ENCODE measurements at places on chromosomes 6 and 20.

GRCh38 chr6:158769771-158770432 is 49.3 kb downstream of the EZR start:
- DNase-seq: no peak

DNA sequence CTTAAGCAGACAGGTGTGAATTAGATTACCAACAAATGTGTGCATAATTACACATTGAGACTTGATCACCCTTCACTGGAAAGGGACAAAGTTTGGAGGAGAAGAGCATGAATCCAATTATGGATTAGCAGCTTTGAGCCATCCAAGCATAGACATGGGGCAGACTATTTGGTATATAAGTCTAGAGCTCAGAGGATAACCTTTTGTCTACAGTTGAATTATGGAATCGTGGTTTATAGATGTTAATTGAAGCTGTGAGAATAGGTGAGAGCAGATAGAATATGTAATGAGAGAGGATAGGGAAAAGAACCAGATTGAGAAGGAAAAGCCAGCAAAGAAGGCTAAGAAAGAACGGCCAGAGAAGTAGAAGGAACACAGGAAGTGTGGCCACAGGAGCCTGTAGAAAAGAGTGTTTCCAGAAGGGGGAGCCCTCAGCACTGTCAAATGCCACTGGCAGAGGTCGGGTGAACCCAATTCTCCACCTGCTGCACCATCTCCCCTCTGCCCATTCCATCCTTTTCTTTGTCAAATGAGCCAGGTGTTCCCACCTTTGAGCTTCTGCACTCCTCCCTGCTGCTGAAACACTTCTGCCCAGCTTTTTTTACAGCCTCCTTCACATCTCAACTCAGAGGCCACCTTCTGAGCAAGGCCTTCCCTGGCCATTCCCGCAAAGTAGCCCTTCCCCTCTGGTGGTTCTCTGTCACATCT is 7.3 kb downstream of the DNTTIP1 start:
- no peak for DNase-seq

DNA sequence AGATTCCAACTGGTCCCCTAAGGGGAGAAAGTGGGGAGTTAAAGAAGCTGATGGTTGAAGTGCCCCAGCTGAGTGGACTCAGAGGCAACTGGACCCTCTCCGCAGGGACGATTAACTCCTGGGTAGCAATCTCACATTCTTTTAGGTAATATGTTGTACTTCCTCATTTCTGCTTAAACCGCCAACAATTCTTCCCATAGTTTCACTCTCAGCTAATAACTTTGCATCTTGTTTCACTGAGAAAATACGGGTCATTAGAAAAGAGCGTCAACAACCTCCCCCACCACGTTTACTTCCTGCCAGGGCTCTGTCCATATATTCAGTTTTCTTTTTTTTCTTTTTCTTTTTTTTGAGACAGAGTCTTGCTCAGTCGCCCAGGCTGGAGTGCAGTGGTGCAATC is 39.5 kb upstream of the CHD6 start:
- DNase-seq: no peak

- no peak for DNase-seq
These were observed 71.8 kb downstream of the SAMD3 start for GRCh38 chr6:130150906-130151305.

DNA sequence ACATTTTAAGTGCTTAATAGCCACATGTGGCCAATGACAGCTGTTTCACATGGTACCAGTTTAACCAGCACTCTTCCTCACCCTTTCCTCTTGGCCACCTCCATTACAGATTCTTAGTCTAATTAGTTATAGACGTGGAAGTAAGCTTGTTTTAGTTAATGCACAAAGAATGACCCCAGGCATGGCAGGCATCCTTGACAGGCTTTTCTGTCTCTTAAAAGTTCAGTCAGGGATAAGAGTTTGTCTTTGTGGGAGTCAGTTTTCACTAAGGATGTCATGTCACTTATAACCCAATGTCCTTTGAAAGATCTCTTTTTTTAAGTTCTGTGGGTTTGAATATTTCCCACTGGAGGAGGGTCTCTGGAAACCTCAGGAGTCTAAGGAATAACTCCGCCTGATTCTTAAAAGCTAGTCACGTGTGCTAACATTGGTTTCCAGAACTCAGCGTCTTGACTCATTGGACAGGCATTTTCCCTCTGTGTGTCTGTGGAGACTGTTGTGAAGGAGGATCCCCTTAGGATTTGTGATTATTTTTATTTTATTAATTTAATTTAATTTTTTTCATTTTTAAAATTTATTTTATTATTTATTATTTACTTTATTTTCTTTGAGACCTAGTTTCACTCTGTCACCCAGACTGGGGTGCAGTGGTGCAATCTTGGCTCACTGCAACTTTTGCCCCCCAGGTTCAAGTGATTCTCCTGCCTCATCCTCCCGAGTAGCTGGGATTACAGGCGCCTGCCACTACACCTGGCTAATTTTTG is 171.4 kb downstream of the ZFAND3 start:
- no peak for DNase-seq

GRCh38 chr6:98975421-98975820 is 27.7 kb upstream of the FBXL4 start:
- no peak for DNase-seq

DNA sequence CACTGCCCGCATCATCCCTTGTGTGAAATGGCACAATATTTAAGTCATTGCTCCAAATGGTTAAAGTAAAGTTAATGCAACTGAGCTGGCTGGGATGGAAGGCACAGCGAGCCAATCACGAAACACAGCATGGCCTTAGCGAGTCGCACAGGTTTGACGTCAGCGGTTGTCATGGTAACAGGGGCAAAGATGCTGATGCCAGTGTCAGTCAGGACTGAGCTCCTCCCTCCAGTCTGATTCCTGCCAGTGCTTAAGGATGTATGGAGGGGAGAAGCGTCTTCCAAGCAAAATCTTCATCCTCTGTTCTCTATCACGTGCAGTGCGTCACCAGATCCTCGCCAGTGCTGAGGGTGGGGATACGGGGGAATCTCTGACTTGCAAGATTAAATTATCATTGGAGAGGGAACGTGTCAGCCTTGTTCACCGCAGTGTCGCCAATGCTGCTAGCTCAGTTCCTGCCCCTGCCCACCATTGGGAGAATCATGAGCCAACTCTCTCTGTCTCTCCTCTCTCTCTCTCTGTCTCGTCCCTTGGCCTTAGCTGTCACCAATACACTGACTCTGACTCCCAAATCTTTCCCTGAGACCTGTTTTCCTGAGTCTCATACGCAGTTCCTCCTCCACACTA is 24.5 kb downstream of the TSPYL4 start:
- no peak for DNase-seq

- no peak for DNase-seq
These were observed 19.1 kb upstream of the AAR2 start for GRCh38 chr20:36217226-36217625.

DNA sequence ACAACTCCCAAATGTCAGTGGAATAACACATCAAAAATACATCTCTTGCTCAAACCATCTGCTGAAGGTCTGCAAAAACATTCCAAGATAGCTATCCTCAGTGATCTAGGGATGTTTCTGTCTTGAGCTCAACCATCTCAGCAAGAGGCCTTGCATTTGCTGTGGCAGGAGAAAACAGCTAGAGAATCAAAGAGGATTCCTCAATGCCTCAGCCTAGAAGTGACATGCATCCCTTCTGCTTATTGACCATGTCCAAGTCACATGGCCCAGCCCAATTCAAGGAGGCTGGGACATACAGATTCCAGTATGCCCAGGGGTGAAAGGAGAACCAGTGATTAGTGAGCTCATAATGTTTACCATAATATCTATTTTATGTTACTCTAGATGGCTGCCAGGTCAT is 269.5 kb downstream of the PLCB1 start:
- DNase-seq: no peak

GRCh38 chr6:72916298-72916697 is 294.4 kb downstream of the KCNQ5 start:
- no peak for DNase-seq

DNA sequence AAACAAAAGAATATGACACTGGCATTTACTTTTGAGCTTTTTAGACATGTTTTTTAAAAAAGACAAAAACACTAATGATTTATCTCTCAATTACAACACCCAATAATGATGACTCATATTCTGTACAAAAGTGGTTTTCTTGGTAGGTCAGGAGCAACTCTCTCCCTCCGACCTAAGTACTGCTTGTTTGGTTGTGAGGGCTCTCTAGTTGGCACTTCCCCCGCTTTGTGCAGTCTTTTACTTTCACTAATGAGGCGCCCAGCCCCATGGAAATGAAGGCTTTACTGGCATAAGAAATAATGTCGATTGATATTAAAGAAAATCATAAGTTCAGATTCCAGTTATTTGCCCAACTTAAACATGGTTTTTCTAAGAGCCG is 1.3 kb downstream of the KPNA5 start:
- no peak for DNase-seq

DNA sequence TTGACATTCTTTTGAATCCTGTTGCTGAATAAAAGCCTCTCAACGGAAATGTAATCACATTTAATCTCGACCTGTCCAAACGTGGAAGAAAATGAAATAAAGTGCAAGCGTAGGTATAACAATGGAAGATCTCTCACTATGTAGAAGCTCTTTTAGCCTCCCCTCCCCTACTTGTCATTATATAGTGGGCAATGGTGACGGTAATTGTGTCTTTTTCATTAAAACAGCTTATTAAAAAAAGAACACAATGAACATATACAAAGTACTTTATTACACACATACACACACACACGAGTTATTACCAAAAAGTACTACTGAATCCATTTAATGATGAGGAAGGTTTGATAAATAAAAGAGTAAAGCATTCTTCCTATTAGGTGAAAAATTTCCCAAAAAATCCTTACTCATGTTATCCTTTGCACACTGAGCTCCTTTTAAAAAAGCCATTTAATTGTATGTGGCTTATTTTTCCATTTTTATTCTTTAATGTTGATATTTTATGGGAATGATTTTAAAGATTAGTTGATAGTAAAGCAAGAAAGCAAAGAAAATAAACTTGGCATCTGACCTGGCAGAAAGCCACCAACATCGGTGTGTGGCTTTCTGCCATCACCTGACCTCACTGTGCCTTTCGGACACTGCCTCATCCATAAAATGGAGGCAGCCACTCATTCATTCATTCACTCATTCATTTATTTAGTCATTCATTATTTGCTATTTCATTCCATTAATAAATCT is 493 bp upstream of the SGK1 start:
- DNase-seq: no peak

- DNase-seq: no peak
These were observed 62.4 kb downstream of the YTHDF1 start for GRCh38 chr20:63153254-63154221.

DNA sequence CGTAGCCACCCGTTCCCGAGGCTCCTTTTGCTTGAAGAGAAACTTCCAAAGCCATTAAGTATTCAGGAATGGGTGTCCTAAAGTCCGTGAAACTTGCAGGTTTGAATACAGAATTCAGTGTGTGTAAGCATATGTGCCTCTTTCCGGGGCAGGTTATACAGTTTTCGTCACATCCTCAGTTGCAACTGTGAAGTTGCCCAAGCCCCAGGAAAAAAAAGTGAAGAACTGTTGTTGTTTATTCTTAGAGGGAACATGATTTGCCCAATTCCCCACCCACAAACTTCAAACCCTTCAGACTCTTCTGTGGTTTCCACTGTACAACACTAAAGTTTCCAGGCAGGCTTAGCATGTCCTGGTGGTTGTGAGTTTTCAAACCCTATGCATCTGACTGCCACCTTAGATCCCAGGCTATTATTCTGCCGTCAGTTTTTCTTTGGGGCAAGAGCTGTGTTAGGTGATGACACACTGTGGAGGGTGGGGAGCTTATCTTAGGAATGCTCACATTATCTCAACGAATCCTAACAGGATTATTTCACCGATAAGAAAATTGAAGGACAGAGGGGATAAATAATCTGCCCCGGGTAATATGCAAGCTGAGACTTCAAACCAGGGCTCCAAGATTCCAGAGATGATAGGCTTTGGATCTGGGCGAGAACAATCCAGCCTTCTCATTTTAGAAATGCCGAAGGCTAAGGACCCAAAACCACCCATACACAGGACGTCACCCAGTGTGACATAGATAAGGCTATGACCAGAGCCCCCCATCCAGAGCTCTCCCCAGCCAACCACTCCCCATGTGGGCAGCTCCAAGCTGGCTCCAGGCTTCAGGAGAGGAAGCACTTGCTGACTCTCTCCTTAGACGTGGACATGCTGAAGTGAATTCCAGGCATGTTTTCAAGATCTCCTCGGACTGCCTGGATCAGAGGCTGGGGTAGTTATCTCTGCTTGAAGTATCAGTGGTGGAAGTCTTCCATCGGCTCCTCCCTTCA is 81.7 kb upstream of the AFDN start:
- DNase-seq: no peak

DNA sequence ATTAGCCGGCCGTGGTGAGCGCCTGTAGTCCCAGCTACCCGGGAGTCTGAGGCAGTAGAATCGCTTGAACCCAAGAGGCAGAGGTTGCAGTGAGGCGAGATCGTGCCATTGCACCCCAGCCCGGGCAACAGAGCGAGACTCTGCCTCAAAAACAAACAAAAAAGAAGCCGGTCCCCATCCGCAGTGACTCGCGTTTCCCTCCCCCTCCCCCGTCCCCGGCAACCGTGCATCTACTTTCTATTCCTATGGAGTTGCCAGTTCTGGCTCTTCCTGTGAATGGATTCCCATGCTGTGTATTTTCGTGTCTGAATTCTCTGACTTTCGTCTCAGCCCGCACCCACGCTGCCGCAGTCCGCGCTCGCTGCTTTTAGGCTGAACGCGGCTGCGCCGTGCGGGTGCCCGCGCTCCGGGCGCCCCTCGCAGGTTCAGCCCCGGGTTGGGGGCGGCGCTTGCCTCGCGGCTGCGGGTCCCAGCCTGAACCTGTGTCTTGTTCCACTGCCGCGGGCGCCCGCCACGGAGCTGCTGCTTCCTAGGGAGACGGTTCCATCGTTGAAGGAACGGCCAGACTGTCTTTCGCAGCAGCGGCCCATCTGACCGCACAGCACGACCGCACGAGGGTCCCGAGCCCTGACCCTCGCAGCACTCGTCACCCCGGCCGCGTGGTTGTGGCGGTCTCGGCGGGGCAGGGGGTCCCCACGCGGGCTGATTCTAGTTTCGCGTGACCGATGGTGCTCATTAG is 1.1 kb upstream of the MRGBP start:
- DNase-seq: peak; percentile 36

DNA sequence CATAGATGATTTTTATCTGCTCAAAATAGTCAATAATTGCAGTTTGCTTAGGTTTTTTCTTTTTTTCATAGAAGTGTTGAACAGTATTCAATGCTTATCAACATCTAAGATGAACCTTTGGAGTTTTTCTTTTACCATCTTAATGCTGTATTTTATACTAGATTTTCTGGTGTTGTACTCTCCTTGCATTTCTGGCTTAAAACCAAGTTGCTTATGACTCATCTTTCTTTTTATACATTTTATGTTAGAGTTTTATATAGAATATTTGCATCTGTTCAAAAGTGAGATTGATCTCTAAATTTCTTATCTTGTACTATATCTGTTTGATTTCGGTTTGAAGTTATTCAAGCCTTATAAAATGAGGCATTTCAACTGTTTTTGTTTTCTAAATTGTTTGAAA is 232.5 kb downstream of the RFPL4B start:
- DNase-seq: no peak

Data from NCI-H510A (cell line).